ENCODE measurements at places on chromosomes 1 and 21. TPM values are rescaled to one million over a fixed set of nuclear protein-coding genes. Genes with fewer than 3 reads are reported as not detected.
A peak's percentile ranks its signal among the peaks of the same experiment; 100 is the strongest.

GRCh38 chr1:170267317-170267716 is 121.6 kb downstream of the NTMT2 start:
- no peak overlapping the region for H3K27ac ChIP-seq
- H3K36me3 ChIP-seq = no peaks in the 10 kb centered on the region
- H3K27me3 ChIP-seq = peaks cover 2% of the 10 kb centered on the region
- DNase-seq = no peak
- no peaks in the 10 kb centered on the region for H3K4me1 ChIP-seq

CDA gene
- not detected for total RNA-seq

DNA sequence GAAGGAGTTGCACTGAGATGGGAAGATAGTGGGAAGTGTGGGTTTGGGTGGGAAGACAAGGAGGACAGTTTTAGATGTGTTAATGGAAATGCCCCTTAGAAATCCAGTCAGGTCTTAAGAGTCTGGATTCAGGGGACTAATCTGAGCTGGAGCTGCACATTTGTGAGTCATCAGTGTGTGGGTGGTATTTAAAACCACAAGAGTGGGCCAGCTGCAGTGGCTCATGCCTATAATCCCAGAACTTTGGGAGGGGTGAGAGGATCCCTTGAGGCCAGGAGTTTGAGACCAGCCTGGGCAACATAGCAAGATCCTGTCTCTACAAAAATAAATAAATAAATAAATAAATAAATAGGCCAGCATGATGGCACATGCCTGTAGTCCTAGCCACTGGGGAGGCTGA is 40.9 kb upstream of the SLC6A9 start:
- H3K36me3 ChIP-seq = no peaks in the 10 kb centered on the region
- H3K27ac ChIP-seq = no peak overlapping the region
- DNase-seq = no peak
- peaks cover 18% of the 10 kb centered on the region for H3K27me3 ChIP-seq
- H3K4me3 ChIP-seq = no peak overlapping the region
- no peaks in the 10 kb centered on the region for H3K4me1 ChIP-seq

DNA sequence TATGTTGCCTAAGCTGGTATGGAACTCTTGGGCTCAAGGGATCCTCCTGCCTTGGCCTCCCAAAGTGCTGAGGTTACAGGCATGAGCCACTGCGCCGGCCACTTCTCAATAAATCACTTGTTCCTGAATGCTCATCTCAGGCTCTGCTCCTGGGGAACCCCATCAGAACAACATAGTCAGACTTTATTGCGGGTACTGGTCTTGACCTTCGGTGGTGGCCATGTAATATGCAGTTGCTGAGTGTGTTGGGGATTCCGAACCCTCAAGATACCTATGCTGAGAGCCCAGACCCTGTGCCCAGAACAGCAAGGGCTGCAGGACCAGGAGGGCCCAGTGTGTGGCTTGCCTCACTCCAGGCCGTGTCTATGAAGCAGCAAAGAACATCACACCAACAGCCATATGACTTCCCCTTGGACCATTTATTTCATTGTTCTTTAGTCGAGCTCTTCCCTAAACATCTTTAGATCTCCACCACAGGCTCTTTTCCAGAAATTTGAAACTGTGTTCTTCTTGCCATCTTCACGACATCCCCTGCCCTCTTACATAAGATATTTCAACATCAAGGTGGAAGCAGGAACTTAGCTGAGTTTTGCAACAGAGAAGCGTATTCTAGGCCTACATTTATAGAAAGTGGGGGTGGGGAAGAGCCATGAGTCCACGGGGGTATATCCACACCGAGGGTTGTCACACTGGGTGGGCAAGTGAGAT is 12.7 kb upstream of the SDHB start:
- H3K36me3 ChIP-seq = no peaks in the 10 kb centered on the region
- H3K4me3 ChIP-seq = no peak overlapping the region
- DNase-seq = no peak
- H3K4me1 ChIP-seq = peaks cover 11% of the 10 kb centered on the region

DNA sequence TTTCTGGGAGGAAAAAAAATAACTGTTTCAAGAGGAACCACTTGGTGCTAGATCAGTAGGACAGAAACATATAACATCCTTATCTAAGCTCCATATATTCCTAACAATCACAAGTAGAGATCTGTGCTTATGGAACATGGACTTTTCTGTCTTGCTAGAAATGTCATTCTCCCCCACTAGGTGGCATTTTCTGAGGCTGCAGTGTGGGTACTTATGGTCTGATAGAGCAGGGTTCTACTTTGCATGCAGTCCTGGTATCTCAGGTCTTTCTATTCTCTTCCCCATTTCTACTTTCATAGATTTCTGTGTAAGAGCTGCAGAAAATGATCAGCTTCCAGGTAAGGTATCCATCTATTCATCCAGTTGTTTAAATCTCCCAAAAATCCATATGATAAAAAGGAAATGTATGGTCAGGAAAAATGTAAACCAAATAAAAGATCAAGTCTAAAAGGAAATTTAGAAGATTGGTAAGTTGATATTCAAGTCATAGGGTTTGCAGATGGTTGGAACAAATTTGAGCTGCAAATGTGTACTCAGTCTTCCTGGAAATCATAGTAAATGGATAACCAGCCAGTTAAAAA is 1.5 kb downstream of the ZNF684 start:
- no peak overlapping the region for H3K27ac ChIP-seq
- H3K27me3 ChIP-seq = no peaks in the 10 kb centered on the region
- peak overlapping the region; percentile 48 for H3K4me3 ChIP-seq
- peaks cover 25% of the 10 kb centered on the region for H3K4me1 ChIP-seq

ATXN7L2 gene
- total RNA-seq = 7.0 TPM

- peaks cover 58% of the 10 kb centered on the region for H3K4me1 ChIP-seq
- peak overlapping the region; percentile 80 for H3K27ac ChIP-seq
- H3K36me3 ChIP-seq = peaks cover 48% of the 10 kb centered on the region
- H3K27me3 ChIP-seq = no peaks in the 10 kb centered on the region
These were observed 10.6 kb downstream of the ZBTB17 start for GRCh38 chr1:15965228-15965767.

- no peak overlapping the region for H3K27ac ChIP-seq
- DNase-seq = no peak
- no peaks in the 10 kb centered on the region for H3K27me3 ChIP-seq
- peaks cover 88% of the 10 kb centered on the region for H3K36me3 ChIP-seq
- H3K4me3 ChIP-seq = no peak overlapping the region
- peaks cover 25% of the 10 kb centered on the region for H3K4me1 ChIP-seq
These were observed 15.6 kb downstream of the SLFNL1 start for GRCh38 chr1:41005876-41006275.

DNA sequence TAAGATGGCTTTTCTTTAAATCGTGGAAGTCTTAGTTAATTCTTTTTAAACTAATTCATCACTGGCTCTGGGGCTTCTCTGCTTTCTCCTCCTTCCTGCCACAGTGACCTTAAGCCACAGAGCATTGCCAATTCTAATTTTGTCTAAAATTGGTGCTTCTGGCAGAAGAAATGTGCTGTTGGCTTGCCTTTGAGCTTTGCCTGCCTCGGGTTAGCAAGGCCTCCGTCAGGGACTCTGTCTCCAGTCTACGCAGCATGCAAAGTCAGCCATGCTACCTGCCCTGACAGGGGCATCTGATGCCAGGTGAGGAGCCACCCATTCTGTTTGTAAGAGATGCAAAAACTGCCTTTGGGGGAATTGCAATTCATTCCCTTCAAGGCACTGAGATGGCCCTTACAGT is 25.2 kb downstream of the CLDN14 start:
- no peak for DNase-seq
- H3K27ac ChIP-seq = no peak overlapping the region
- no peaks in the 10 kb centered on the region for H3K4me1 ChIP-seq
- peaks cover 3% of the 10 kb centered on the region for H3K27me3 ChIP-seq

FGR gene
- total RNA-seq = not detected

ZMYND12 gene
- 0.96 TPM for total RNA-seq

GRCh38 chr1:94434365-94435045 is 16.3 kb downstream of the ABCD3 start:
- H3K27ac ChIP-seq = no peak overlapping the region
- no peaks in the 10 kb centered on the region for H3K27me3 ChIP-seq
- no peak for DNase-seq
- H3K4me3 ChIP-seq = no peak overlapping the region

- H3K27ac ChIP-seq = no peak overlapping the region
- DNase-seq = no peak
- no peaks in the 10 kb centered on the region for H3K4me1 ChIP-seq
- no peaks in the 10 kb centered on the region for H3K36me3 ChIP-seq
- no peaks in the 10 kb centered on the region for H3K27me3 ChIP-seq
These were observed 458.7 kb downstream of the MATN1 start for GRCh38 chr1:30264672-30265025.

PKNOX1 gene
- 27.2 TPM for total RNA-seq

GRCh38 chr21:41676198-41676597 is 90.7 kb downstream of the RIPK4 start:
- no peak for DNase-seq
- no peak overlapping the region for H3K27ac ChIP-seq
- peaks cover 12% of the 10 kb centered on the region for H3K4me1 ChIP-seq
- H3K36me3 ChIP-seq = no peaks in the 10 kb centered on the region
- H3K27me3 ChIP-seq = peaks cover 12% of the 10 kb centered on the region

FCRL6 gene
- not detected for total RNA-seq

- H3K4me3 ChIP-seq = no peak overlapping the region
- peaks cover 2% of the 10 kb centered on the region for H3K27me3 ChIP-seq
- H3K27ac ChIP-seq = no peak overlapping the region
- no peaks in the 10 kb centered on the region for H3K36me3 ChIP-seq
- no peaks in the 10 kb centered on the region for H3K4me1 ChIP-seq
These were observed 253.9 kb downstream of the RHOU start for GRCh38 chr1:228989176-228989575.

GRCh38 chr1:204190212-204191211 is 5.8 kb downstream of the KISS1 start:
- H3K4me3 ChIP-seq = no peak overlapping the region
- no peak overlapping the region for H3K27ac ChIP-seq
- no peaks in the 10 kb centered on the region for H3K36me3 ChIP-seq

DNA sequence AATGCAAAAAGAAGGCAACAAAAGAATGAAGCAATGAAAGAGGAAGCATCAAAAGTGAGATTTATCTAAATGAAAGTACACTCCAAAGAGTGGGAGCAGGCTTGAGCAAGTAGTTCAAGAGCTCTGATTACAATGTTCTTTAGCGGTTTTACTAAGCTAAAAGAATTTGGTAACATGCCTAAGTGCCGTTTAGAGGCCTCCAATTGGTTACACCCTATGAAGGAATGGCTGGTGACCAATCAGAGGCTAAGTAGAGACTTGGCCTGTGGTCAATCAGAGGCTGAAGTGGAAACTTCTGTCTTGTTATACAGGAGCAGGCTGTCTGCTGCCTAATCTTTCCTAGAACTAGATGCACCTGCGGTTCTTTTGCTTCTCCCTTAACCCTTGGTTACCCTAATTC is 59.1 kb downstream of the PTGFR start:
- H3K4me3 ChIP-seq = no peak overlapping the region
- no peak for DNase-seq
- H3K36me3 ChIP-seq = no peaks in the 10 kb centered on the region
- no peak overlapping the region for H3K27ac ChIP-seq
- H3K27me3 ChIP-seq = no peaks in the 10 kb centered on the region

PEAR1 gene
- not detected for total RNA-seq

HMCN1 gene
- total RNA-seq = not detected

PDC gene
- not detected for total RNA-seq

RIMS3 gene
- total RNA-seq = 6.1 TPM

DNA sequence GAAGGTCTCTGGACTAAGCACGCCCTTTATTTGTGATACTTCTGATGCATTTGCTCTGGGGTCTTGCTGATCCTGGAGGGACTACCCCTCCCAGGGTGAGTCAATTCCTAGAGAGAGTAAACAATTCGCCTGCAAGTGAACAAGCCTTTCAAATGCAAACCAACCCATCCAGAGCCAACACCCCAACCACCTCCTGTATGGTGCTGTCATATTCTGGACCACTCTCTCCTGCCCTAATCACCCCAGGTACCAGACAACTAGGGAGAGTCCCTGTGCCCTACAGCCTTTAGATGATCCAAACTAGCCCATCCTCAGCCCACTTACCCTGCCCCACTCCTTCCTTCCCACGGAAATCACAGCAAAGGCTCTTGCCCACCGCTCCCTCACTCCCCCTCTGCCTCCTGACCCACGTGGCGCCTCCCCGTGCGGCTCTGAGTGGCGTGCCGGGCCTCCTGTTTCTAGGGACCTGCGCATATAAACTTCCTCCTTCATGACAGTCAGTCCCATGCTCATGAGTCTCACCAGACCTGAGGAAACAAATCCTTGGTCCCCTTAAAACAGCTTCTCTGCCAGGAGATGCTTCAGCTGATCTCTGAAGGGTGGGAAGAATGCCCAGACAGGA is 37.2 kb downstream of the ACTA1 start:
- no peak overlapping the region for H3K27ac ChIP-seq
- no peaks in the 10 kb centered on the region for H3K36me3 ChIP-seq
- no peak for DNase-seq
- peaks cover 35% of the 10 kb centered on the region for H3K27me3 ChIP-seq
- no peak overlapping the region for H3K4me3 ChIP-seq

- H3K27ac ChIP-seq = peak overlapping the region; percentile 82
- H3K36me3 ChIP-seq = no peaks in the 10 kb centered on the region
- H3K27me3 ChIP-seq = peaks cover 1% of the 10 kb centered on the region
- peaks cover 46% of the 10 kb centered on the region for H3K4me1 ChIP-seq
- no peak overlapping the region for H3K4me3 ChIP-seq
These were observed 532.2 kb downstream of the MATN1 start for GRCh38 chr1:30191154-30191702.

ALPL gene
- not detected for total RNA-seq

DNA sequence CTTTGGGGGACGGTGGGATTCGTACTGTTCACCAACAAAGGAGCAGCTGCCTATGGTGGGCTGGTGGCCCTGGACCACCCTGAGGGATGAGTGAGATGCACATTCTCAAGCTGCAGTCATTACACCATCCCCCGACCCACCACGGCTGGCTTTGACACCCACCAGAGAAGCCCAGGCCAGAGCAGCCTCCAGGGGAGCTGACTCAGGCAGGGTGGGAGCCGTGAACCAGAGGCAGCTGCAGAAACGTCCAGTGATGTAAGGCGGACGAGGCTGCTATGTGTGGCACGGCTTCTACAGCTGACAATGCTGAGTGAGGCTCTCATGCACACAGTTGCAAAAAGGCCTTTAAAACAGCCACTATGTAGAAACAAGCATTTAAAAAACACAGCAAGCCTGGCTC is 40.1 kb downstream of the CHAF1B start:
- H3K36me3 ChIP-seq = peaks cover 13% of the 10 kb centered on the region
- H3K27ac ChIP-seq = no peak overlapping the region
- H3K4me3 ChIP-seq = no peak overlapping the region
- peaks cover 35% of the 10 kb centered on the region for H3K4me1 ChIP-seq

- H3K4me3 ChIP-seq = no peak overlapping the region
- H3K27me3 ChIP-seq = no peaks in the 10 kb centered on the region
- H3K27ac ChIP-seq = no peak overlapping the region
- peaks cover 6% of the 10 kb centered on the region for H3K36me3 ChIP-seq
- peaks cover 9% of the 10 kb centered on the region for H3K4me1 ChIP-seq
- DNase-seq = no peak
These were observed 97.8 kb downstream of the CD247 start for GRCh38 chr1:167420510-167420909.

AMY1A gene
- total RNA-seq = not detected

DNA sequence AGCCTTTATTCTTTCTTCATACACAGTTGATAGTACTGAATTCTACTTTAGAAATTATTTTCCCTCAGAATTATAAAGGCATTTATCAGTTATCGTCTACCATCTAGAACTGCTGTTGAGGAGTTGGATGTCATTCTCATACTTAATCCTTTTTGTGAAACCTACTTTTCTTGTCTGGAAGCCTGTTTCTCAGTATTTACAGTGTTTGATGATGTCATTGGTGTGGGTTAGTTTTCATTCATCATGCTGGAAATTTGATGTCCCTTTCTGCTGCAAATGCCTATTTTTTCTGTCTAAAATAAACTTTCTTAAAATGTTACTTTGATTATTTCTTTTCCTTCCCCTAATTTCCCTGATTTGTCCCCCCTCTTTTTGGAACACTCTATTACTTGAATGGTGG is 22.8 kb upstream of the ZNF281 start:
- peaks cover 8% of the 10 kb centered on the region for H3K4me1 ChIP-seq
- no peaks in the 10 kb centered on the region for H3K27me3 ChIP-seq
- H3K27ac ChIP-seq = no peak overlapping the region
- no peaks in the 10 kb centered on the region for H3K36me3 ChIP-seq
- H3K4me3 ChIP-seq = no peak overlapping the region
